Glutamatergic neuron (in vitro differentiated cells): ENCODE measurements at places on chromosomes 6 and 20. TPM values are rescaled to one million over a fixed set of nuclear protein-coding genes. Genes with fewer than 3 reads are reported as not detected.
A peak's percentile ranks its signal among the peaks of the same experiment; 100 is the strongest.

USP49 gene
- 14.7 TPM for total RNA-seq

HLA-DMB gene
- not detected for total RNA-seq

PLAGL2 gene
- total RNA-seq, result 34.9 TPM

GRCh38 chr20:9794831-9795230 is 44.0 kb downstream of the PAK5 start:
- H3K36me3 ChIP-seq, result no peaks in the 10 kb centered on the region
- no peak overlapping the region for H3K4me3 ChIP-seq
- no peak overlapping the region for H3K27ac ChIP-seq
- no peak for DNase-seq

DNA sequence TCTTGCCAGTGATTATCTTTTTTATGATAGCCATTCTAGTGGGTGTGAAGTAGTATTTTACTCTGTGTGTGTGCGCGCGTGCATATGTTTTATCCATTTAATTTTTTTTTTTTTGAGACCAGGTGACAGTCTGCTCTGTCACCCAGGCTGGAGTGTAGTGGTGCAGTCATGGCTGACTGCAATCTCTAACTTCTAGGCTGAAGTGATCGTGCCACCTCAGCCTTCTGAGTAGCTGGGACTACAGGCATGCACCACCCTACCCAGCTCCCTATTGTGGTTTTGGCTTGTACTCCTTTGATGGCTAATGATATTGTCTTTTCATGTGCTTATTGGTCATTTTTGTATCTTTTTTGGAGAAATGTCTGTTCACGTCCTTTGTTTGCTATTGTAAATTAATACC is 33.3 kb downstream of the ITCH start:
- no peak overlapping the region for H3K27ac ChIP-seq
- peaks cover 5% of the 10 kb centered on the region for H3K4me1 ChIP-seq
- H3K4me3 ChIP-seq, result no peak overlapping the region
- DNase-seq, result no peak

- H3K27ac ChIP-seq, result peak overlapping the region; percentile 72
- peaks cover 50% of the 10 kb centered on the region for H3K4me1 ChIP-seq
- no peaks in the 10 kb centered on the region for H3K27me3 ChIP-seq
- H3K4me3 ChIP-seq, result no peak overlapping the region
These were observed 32.6 kb upstream of the TULP4 start for GRCh38 chr6:158279615-158280014.
